ENCODE measurements at places on chromosomes 12 and 14.

GRCh38 chr12:94133964-94134795 is 14.2 kb upstream of the PLXNC1 start:
- no peak for DNase-seq

DNA sequence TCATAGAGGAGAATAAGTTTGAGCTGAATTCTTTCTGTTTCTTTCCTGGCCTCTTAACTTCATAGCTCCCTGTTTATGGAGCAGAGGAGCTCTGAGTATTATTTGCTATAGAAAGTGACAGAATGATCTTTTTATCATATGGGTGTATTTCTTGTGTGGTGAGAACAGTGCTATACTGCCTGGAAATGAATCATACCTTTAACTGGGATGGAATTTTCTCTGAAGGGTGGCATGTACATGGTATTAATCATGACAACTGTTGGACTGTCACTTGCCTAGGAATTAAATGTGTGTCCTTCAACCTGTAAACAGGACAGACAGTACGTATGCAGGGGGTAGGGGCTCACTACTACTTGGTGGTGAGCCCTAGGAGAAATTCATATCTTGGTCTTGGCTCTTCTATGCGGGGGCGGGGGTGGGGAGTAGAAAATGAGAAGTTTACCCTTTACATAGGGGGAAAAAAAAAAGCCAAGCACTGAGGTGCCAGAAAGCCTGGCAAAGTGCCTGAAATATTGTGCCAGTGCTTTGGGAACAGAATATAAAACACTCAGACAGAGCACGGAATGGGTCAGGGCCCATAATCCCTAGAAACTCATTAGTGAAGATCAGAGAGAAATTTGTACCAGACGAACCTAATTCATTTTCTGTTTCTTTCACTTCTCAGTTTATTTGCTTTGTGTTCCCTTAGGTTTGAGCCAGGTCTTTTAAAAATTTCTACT is 33.8 kb downstream of the ARMH4 start:
- no peak for DNase-seq

GRCh38 chr12:50047693-50048250 is 9.6 kb upstream of the ASIC1 start:
- no peak for DNase-seq

GRCh38 chr12:53236443-53237111 is 4.6 kb upstream of the RARG start:
- no peak for DNase-seq

DNA sequence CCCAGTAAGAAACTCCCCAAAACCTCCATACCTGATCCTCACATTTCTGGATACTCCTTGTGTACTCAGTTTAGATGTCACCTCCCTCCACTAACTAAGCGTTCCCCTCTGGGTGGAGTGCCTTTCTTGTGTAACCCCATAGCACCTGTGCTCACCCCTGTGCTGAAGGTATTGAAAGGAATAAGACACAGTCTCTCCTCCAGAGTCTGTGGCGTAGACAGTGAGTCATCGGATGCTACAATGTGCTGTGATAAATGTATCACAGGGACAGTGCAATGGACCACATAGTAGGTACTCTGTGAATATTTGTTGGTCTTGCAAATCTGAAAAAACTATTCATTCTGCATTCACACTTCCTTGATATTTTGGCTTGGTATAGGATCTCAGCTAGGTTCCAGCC is 30.8 kb downstream of the TSPAN9 start:
- DNase-seq: no peak

DNA sequence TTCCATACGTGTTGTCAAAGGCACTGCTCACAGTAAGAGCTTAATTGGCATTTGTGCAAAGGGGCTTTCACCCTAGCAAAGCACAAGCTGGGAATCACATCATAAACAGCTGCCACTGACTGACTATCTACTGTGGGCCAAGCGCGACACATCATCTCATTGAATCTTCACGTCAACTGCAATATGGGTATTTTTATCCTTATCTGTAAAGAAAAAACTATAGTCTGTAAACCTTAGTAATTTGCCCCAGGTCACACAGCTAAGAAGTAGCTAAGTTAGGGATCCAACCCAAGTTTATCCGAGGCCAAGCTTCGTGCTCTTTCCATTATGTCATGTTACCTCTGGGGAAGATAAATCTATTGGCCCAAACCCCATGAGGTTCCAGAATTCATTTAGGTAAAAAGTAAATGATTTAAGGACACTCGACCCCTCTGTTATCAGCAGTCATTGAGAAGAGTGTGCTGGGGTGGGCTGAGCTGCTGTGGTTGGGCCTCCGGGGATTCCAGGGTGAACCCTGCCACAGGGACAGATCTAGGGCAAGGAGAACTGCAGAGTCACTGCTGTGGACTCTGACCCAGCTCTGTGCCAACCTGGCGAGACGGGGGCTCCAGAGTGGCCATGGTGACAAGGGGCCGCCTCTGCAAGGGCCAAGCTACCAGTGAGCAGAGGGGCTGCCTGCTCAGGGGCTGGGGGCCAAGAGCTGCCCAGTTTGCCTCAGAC is 27.6 kb downstream of the NCKAP5L start:
- DNase-seq: no peak

DNA sequence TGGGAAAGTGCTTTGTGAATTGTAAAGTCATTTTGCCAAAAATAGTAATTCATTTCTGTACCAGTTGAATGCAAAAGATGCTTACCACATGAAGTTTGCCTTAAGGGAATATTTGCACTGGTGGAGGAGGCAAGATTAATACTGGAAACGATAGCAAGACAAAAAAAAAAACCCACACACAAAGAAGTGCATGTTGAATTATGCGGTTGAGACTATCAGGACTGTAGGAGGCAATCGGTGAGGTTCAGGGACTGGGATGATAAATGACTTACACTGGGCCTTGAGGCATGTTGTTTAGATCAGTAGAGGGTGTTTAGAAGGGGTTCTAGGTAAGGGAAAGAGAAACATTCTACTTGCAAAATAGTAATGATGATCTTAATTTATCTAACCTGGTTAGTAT is 142.2 kb upstream of the HMGA2 start:
- DNase-seq: no peak

DNA sequence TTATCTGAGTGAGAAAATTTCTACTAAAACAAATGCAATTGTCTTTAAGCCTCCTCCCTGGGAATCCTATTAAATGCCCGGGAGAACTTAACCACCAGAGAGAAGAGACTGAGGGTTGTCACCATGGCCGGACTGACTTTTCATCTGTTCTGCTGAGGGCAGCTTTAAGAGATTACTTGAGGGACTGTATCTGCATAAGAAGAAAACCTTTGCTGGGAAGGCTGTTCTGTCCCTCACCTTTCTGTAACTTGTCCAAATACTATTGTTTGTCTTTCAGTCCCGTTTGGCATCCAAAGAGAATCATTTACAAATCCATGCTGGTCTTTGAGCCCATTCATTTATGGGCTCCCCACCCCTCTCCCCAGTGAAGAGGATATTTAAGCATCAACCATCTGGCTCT is 306.3 kb upstream of the FLRT2 start:
- no peak for DNase-seq
